A549 treated with ZK216348 at 1 μM for 4 hours (cell line): ENCODE measurements at places on chromosomes 16 and 17. TPM values are rescaled to one million over a fixed set of nuclear protein-coding genes. Genes with fewer than 3 reads are reported as not detected.

Gene KCNH6
- total RNA-seq: not detected in 5 replicates

Gene RGS11
- total RNA-seq: 2.2 to 7.1 TPM (median 4.4 TPM) in 5 replicates

Gene TPSG1
- total RNA-seq: not detected in 5 replicates

Gene KRTAP16-1
- total RNA-seq: not detected in 5 replicates

Gene KIAA0753
- total RNA-seq: 14.4 to 20.8 TPM (median 18.3 TPM) in 5 replicates

Gene KRTAP4-1
- total RNA-seq: 0.32 TPM in 1 of 5 replicates, not detected in the others

Gene CRHR1
- 0.14 to 0.75 TPM in 2 of 5 replicates, not detected in the others for total RNA-seq

Gene MYH2
- not detected in 5 replicates for total RNA-seq

Gene CDK10
- total RNA-seq: 36.7 to 66.1 TPM (median 44.0 TPM) in 5 replicates

Gene IGF2BP1
- total RNA-seq: 58.9 to 90.0 TPM (median 79.9 TPM) in 5 replicates

Gene ADAM11
- 1.3 to 2.7 TPM (median 2.0 TPM) in 5 replicates for total RNA-seq

Gene HOXB1
- total RNA-seq: not detected in 5 replicates

Gene DOC2B
- 1.2 to 2.4 TPM (median 1.7 TPM) in 5 replicates for total RNA-seq

Gene ARHGAP27
- total RNA-seq: 9.2 to 17.6 TPM (median 16.9 TPM) in 5 replicates

Gene GPRC5B
- total RNA-seq: 29.0 to 36.2 TPM (median 32.8 TPM) in 5 replicates

Gene KRT34
- 0.20 to 0.78 TPM (median 0.31 TPM) in 5 replicates for total RNA-seq

Gene NETO2
- total RNA-seq: 81.1 to 100 TPM (median 87.2 TPM) in 5 replicates

Gene HAGH
- 47.2 to 80.4 TPM (median 68.8 TPM) in 5 replicates for total RNA-seq

Gene EVI2B
- total RNA-seq: not detected in 5 replicates

Gene JUP
- total RNA-seq: 60.0 to 143 TPM (median 119 TPM) in 5 replicates

Gene NDUFAF8
- 107 to 239 TPM (median 229 TPM) in 5 replicates for total RNA-seq

Gene EPN3
- 0.16 to 0.28 TPM (median 0.20 TPM) in 4 of 5 replicates, not detected in the other for total RNA-seq

Gene TEX14
- total RNA-seq: 0.06 to 0.21 TPM (median 0.13 TPM) in 4 of 5 replicates, not detected in the other

Gene EPX
- not detected in 5 replicates for total RNA-seq

Gene SLC16A6
- 0.25 to 0.63 TPM (median 0.43 TPM) in 5 replicates for total RNA-seq

Gene PIGL
- total RNA-seq: 10.7 to 19.9 TPM (median 15.4 TPM) in 5 replicates

Gene KRT24
- total RNA-seq: not detected in 5 replicates

Gene MLLT6
- 18.0 to 37.0 TPM (median 33.1 TPM) in 5 replicates for total RNA-seq

Gene LPO
- not detected in 5 replicates for total RNA-seq

Gene SECTM1
- total RNA-seq: 1.4 to 4.2 TPM (median 1.8 TPM) in 5 replicates

Gene EFNB3
- total RNA-seq: 1.2 to 1.7 TPM (median 1.5 TPM) in 5 replicates

Gene SRL
- total RNA-seq: 0.06 TPM in 1 of 5 replicates, not detected in the others

Gene CALB2
- 4.7 to 7.1 TPM (median 5.1 TPM) in 5 replicates for total RNA-seq

Gene ZG16
- not detected in 5 replicates for total RNA-seq

Gene HCRT
- 0.55 TPM in 1 of 5 replicates, not detected in the others for total RNA-seq

Gene TNFAIP1
- 39.5 to 53.9 TPM (median 49.0 TPM) in 5 replicates for total RNA-seq

Gene ZSCAN10
- not detected in 5 replicates for total RNA-seq

Gene STH
- not detected in 5 replicates for total RNA-seq

Gene TRAPPC1
- total RNA-seq: 313 to 386 TPM (median 328 TPM) in 5 replicates

Gene NPIPB2
- total RNA-seq: 1.3 to 4.1 TPM (median 2.4 TPM) in 5 replicates

Gene TBC1D3I
- total RNA-seq: 0.20 to 0.46 TPM (median 0.23 TPM) in 5 replicates
